Right renal cortex interstitium (tissue), 3 donors: ENCODE measurements at places on chromosomes 13 and 19.
A peak's percentile ranks its signal among the peaks of the same experiment; 100 is the strongest.

GRCh38 chr13:97226788-97227627, 4.9 kb downstream of the MBNL2 start:
- no peak for DNase-seq

DNA sequence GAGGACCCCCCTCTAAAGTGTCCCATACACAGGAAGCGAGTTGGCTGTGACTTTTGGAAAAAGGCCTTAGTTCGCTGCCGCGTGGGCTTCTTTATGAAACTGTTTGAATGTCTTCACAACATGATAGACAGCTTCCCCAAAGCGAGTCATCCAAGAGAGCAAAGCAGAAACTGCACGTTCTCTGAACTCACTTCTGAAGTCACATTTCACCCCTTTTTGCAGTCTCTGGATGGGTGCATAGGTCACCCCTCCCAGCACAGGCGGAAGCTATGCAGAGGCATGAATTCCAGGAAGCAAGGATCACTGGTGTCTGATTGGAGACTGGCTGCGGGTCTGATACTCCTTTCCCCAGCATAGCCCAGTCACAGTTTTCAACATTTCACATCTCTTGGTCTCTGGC, 10.6 kb downstream of the GPI start:
- no peak for DNase-seq

GRCh38 chr19:40163541-40164129, 27.6 kb upstream of the MAP3K10 start:
- DNase-seq: no peak

DNA sequence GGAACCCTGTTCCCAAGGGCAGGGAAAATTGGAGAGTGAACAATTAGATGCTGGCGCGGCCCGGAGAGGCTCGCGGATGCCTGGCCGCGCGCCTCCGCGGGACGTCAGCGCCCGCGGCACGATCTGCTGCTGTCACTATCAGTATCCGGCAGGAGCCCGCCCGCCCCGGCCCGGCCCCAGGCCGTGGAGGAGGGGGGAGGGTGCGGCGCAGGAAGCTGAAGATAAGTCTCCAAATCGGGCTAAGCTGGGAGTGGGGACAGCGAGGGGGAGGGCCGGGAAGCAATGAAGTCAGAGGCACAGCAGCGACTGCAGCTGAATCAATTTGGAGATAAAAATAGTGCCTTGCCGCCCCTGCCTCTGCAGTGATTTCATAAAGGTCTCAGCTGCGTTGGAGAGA, 441.5 kb upstream of the KLF12 start:
- peak; percentile 48 for DNase-seq

- no peak for DNase-seq
These were observed 1.3 kb upstream of the SPACA6 start for GRCh38 chr19:51691584-51692428.

DNA sequence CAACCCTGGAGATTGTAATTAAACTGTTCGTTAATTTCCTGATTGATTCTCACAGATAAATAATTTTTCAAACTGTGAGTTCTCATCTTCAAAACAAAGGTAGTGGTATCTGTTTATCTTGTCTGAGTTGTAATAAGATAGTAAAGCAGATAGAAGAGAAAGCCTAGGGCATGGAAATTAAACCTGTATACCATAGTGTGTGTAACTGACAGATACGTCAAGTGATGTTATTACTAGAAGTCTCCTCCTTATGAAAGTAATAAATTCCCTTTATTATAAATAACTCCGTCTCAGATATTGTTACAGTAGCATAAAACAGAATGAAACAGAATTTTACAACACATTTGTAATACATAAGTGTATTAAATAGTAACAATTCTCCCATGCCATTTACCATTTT, 1065.1 kb downstream of the SLITRK1 start:
- no peak for DNase-seq

- no peak for DNase-seq
These were observed 13.1 kb downstream of the ITM2B start for GRCh38 chr13:48246102-48246501.

GRCh38 chr13:21537105-21537504, 66.9 kb downstream of the MICU2 start:
- no peak for DNase-seq

- no peak for DNase-seq
These were observed 9.5 kb downstream of the FCGBP start for GRCh38 chr19:39924952-39925351.

GRCh38 chr13:99893567-99893966, 78.0 kb downstream of the ZIC5 start:
- DNase-seq: no peak

- DNase-seq: no peak
These were observed 23.8 kb downstream of the ZSWIM9 start for GRCh38 chr19:48194041-48194843.

- no peak for DNase-seq
These were observed 53.9 kb downstream of the COG3 start for GRCh38 chr13:45518525-45519245.

DNA sequence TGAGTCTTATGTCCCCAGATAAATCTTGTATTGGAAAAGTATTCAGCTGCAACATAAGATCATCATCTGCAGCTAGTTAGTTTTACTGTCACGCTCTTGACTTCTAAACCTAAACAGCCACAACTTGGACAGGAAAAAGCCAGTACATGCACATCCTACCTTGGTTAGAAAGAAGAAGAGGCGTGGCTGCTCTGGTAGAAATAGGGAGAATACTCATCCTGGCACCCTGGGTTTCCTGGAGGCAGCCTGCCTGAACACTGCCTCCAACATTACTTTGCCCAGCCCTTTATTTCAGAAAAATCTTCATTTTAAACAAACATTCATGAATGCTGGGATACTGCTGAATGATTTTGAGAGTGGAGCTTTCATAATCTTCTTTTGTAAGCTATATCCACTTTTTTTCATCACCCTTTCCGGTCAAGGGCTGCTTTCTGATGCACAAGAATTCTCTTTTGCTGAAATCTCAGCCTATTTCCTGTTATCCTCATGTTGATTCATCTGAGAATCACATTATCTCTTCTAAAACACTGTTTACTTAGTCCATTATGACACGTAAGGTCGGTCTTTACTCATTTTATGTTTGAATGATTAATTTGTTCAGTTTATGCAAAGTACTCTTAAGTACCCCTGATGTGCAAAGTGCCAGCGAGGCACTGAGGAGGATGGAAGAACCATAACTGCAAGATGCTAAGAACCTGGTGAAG, 55.2 kb downstream of the STARD13 start:
- no peak for DNase-seq

DNA sequence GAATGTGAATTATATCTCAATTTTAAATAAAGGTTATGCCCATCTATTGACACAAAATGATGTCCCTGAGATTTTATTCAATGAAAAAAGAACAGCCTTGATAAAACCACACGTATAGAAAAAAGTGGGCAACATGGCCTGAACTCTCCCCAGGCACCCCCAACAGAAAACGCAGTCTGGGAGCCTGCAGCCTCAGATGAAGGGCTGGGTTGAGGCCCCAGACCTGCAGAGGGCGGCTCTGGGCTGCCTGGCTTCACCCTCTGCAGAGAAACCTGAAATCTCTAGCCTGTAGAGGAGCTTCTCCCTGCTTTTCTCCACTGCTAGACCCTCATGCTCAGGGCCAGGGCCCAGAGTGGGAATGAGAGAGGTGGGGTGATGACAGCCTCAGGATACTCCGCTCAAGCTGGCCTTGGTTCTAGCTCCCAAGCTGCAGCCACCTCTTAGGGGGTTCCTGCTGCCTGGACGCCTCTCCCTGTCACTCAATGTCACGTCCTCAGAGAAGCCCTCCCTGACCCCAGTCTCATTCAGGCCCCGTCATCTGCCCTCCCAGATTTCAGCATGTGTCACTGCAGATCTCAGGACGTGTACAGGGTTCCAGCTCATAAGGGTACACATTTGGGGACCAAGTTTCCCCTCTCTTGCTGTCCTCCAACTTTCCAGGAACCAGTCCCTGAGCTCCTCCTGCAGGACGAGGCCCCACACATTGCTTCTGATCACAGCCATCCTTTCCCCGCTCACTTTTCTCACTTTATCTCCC, 1.8 kb downstream of the MBD3 start:
- DNase-seq: no peak

GRCh38 chr13:27147530-27148170, 24.0 kb downstream of the USP12 start:
- no peak for DNase-seq

DNA sequence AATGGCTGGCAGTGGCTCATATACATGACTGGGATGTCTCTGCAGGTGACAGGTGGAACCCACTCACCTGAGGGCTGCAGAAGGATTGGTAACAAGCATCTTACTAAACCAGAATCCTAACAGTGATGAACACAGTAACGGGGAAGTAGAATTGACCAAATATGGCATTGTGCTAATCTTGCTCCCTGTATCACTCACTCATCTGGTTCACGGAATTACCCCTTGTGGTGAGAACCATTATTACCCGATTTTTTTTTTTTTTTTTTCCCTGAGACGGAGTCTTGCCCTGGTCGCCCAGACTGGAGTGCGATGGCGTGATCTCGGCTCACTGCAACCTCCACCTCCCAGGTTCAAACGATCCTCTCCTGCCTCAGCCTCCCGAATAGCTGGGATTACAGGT, 69.5 kb downstream of the PTPRS start:
- no peak for DNase-seq

DNA sequence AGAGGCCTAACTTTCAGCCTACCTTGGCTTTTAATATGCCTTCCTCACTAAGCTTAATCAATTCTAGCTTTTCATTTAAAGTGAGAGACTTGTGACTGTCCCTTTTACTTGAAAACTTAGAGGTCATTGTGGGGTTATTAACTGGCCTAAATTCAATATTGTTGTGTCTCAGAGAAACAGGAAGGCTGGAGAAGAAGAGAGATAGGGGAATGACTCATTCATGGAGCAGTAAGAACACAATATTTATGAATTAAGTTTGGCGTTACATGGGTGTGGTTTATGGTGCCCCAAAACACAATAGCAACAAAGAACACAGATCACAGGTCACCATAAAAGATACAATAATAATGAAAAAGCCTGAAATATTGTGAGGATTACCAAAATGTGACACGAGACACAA, 612.1 kb downstream of the TBC1D4 start:
- DNase-seq: no peak

- peak; percentile 52 for DNase-seq
These were observed 28.7 kb upstream of the KCTD15 start for GRCh38 chr19:33767898-33768413.

GRCh38 chr19:39030854-39031367, 1.4 kb downstream of the FBXO27 start:
- DNase-seq: no peak

GRCh38 chr19:6095760-6096159, 14.5 kb downstream of the RFX2 start:
- no peak for DNase-seq

- DNase-seq: peak; percentile 47
These were observed 152.4 kb downstream of the DCLK1 start for GRCh38 chr13:35978607-35979316.

- DNase-seq: no peak
These were observed 12.7 kb upstream of the NUMBL start for GRCh38 chr19:40703029-40703755.

DNA sequence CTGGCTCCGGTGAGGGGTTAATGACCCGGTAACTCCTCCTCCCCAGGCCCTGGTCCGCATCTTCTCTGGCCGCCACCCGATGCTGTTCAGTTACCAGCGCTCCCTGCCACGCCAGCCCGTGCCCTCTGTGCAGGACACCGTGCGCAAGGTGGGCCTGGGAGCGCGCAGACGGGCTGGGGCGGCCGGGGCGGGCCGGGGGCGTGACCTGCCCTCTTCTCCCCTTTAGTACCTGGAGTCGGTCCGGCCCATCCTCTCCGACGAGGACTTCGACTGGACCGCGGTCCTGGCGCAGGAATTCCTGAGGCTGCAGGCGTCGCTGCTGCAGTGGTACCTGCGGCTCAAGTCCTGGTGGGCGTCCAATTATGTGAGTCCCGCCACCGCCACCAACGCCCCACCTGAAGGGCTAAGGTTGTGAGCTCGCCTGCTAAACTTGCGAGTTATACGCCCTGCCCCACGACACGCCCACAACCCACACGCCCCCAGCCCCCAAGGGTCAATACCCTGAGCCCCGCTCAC, 10.4 kb downstream of the CPT1C start:
- no peak for DNase-seq

DNA sequence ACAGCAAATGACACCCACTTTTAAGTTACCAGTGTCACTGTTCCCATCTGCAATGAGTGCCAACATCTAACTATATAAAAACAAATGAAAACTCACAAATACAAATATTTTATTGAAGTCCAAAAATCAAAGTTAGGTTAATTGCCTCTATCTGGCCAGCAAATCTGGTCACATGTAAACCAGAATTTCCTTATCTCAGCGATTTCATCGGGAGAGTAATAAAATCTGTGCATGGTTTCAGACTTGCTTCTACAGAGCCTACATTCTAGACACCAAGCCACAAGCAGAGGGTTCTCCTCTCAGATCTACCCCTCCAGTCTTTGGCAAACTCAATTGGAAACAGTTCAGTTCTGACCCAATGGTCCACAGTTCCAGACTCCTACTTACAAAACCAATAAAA, 189.6 kb downstream of the ABCC4 start:
- no peak for DNase-seq

DNA sequence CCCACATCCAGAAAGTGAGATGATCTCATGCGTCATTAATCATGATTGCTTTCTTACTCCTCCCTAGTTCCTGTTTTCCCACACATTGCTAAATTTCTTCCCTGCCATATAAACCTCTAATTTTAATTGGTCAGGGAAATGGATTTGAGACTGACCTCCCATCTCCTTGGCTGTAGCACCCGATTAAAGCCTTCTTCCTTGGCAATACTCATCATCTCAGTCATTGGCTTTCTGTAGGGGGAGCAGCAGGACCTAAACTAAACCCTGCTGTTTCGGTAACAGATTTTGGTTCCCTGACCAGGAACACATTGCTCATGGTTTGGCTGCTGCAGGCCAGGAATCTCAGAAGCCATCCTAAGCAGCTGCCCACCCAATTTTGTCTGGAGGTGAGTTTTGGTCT, 61.7 kb downstream of the SPRYD7 start:
- no peak for DNase-seq

DNA sequence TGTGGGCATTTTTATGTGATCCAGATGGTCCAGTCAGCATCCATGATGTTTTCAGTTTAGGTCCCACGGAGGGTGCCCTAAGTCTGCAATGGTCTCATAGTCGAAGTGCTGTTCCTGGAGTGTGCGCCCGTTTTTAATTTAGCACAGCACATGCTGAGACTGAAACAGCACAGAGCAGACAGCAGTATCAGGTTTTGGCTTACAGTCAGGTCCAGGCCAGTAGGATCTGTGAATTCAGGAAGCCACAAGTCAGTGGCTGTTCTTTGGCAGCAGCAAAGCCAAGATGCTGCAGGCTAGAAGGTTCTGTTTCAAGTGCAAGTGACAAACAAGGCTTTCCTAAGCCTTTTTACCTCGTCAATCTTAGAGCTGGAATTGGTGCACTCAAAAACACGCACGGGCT, 18.3 kb downstream of the FBXO27 start:
- no peak for DNase-seq

DNA sequence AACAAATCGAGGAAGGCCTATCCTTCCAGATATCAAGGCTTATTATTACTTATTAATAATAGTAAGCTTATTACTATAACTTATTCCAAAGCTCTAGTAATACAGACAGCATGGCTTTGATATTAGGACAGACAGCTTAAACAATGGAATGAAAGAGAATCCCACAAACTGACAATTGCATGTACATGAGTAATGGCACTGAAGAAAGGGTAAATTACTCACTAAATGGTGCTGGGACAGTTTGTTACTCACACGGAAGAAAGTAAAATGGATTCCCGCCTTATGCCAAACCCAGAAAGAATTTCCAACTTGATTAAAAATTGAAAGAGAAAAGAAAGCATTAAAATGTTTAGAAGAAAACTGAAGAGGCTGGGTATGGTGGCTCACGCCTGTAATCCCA, 60.3 kb downstream of the MIPEP start:
- no peak for DNase-seq

- no peak for DNase-seq
These were observed 22.8 kb downstream of the WTIP start for GRCh38 chr19:34504273-34504808.

GRCh38 chr13:114111577-114111976, 20.8 kb downstream of the RASA3 start:
- no peak for DNase-seq
